Hypothalamus (tissue), 51 donors: ENCODE measurements at places on chromosomes 1 and 21.

DNA sequence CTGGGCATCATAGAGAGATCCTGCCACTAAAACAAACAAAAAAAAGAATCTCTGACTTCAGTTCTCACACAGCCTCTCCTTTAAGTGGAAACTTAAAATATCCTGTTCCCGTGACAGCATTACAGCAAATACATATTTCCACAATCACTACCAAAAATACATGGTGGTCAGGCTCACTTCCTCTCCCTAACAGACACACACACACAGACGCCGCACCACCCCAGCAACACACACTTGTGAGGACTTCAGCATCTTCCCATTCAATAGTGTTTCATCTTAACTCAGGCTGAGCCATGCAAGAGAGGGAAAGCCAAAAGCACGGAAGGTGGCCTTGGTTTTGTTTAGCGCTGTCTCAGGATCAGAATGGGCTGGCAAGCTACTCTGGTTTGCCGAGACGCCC is 21.9 kb downstream of the KIAA1614 start:
- no peak for DNase-seq

- DNase-seq: no peak
Measured at GRCh38 chr1:60791226-60791625, 291.1 kb upstream of the NFIA start.

DNA sequence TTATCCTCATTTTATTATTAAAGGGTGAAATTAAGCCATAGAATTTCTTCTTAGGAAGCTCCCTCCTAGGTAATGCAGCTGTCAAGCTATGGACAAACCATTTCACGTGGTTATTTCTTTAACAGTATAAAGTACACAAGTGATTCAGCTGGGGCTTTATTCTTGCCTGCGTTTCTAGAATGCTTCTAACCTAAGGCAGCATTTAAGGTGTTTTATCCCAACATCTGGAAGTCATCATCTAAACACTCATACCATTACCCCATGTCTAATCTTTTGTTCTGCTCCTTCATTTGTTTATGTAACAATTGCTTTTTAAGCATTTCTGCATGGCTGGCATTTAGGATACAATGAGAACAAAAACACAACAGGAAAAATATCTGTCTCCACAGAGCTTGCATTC is 829.2 kb upstream of the ADAMTS5 start:
- DNase-seq: no peak

GRCh38 chr1:36457691-36458090 is 6.5 kb downstream of the MRPS15 start:
- DNase-seq: no peak

- DNase-seq: no peak
Measured at GRCh38 chr1:207389728-207390464, 64.2 kb upstream of the CR2 start.

GRCh38 chr1:238254935-238255334 is 364.2 kb upstream of the ZP4 start:
- DNase-seq: no peak

DNA sequence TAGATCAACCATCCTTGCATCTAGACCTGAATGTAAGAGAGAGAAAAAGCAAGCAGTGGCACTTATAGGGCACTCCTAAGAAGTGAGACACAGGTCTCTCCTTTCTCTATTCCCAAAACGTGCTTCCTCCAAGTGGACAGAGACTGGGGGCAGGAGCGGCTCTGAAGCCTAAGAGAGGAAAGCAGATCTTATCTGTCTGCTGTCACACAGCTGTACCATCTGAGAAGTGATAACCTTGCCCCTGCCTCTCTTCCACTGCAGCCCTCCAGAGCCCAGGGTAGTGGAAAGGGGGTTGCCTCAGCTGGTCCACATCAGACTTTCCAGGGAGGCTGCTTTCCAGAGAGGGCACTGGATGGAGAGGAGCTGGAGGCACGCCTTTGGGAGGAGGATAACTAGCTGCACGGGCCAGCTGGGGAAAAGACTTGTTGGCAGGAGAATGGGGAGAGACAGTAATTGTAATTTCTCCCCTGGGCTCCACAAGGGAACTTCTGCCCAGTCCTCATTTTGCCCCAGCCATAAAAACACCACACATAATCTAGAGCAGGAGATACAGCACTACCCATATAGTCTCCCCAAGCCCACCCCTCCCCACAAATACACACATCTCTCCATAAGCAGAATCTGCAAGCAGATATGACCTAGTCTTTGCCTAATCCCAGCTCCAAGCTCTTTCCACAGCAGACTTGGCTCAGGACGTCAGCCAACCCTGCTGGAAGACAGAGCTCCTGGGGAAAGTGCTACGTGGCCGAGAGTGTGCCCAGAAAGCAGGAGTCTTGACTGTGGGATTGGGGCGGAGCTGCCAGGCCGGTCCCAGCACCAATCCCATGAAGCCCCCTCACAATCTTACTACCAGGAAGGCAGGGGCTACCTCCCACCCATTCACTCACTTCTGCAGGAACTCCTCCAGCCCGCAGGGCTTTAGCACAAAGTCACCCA is 31.2 kb downstream of the PIK3C2B start:
- no peak for DNase-seq

GRCh38 chr1:226287587-226287986 is 21.4 kb downstream of the LIN9 start:
- no peak for DNase-seq

GRCh38 chr1:79711001-79711431 is 704.5 kb upstream of the ADGRL4 start:
- no peak for DNase-seq

GRCh38 chr1:231636157-231636556 is 9.6 kb downstream of the DISC1 start:
- peak; percentile 38 for DNase-seq

- DNase-seq: no peak
Measured at GRCh38 chr21:42362198-42362597, 4.1 kb downstream of the TFF1 start.

DNA sequence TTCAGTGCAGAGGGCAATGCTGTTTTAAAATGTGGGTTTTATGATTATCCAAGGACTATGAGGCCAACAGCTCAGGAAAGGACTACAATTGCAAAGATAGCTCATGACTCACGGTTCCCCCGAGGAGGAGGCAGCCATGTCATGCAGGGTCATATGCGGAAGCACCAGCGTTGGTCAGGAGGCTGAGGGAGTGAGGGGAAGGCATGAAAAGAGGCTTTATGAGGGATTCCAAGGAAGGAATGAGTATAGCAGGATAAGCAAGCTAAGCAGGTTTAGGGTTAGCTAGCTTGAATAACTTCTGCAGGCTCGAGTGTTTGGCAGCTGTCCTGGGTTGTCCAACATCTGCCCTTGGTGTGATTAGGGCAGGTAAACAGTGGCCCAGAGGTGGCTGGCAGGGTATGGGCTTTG is 495.1 kb downstream of the SETD4 start:
- no peak for DNase-seq

GRCh38 chr1:232686346-232686745 is 56.4 kb upstream of the SIPA1L2 start:
- no peak for DNase-seq

GRCh38 chr1:25875154-25875855 is at the start of gene PAQR7:
Gene PAQR7 (minus strand): TSS chr1:25875708. CDS start chr1:25863839, 11,869 bp downstream.
- peak; percentile 60 for DNase-seq

GRCh38 chr1:223651291-223651991 is 14.1 kb downstream of the CAPN8 start:
- no peak for DNase-seq

GRCh38 chr21:35212393-35213127 is 163.5 kb upstream of the RUNX1 start:
- DNase-seq: no peak

GRCh38 chr1:184061396-184062003 is 10.0 kb downstream of the TSEN15 start:
- no peak for DNase-seq

GRCh38 chr1:6590046-6590445 is 10.3 kb downstream of the ZBTB48 start:
- no peak for DNase-seq

DNA sequence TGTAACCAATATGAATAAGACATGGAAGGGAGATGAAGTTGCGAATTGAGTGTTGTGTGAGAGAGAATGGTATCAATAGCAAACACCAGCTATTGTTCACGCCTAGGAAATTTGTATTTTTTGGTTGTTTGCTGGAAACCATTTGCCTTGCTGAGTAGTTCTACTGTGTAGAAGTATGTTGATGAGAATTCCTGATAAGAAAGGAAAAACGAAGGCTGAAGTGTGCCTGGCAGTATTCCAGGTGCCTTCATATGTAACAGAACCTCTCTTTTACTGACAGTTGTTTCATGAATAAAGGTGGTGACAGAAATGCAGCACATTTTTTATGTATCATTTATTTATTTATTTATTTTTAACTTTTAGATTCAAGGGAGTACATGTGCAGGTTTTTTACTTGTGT is 79.5 kb downstream of the SDCCAG8 start:
- no peak for DNase-seq

DNA sequence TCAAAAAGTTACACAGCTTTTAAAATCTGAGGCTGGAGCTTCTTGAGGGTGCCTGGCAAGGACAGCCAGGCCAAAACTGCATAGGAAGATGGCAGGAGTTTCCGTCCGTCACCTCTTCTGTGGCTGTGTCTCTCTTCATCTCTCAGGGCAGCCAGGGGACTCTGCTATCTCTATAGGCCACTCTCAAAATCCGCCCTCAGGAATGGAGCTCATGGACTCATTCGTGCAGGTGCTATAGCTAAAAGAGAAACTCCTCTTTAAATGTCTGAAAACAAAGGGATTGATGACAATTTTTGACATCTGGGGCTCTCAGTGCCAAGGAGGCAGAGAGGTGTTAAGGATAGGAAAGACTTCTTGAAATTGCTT is 27.2 kb downstream of the OVAAL start:
- no peak for DNase-seq

- DNase-seq: no peak
Measured at GRCh38 chr21:26840912-26841311, 4.3 kb downstream of the ADAMTS1 start.

- DNase-seq: no peak
Measured at GRCh38 chr1:6108937-6109614, 63.4 kb downstream of the KCNAB2 start.

DNA sequence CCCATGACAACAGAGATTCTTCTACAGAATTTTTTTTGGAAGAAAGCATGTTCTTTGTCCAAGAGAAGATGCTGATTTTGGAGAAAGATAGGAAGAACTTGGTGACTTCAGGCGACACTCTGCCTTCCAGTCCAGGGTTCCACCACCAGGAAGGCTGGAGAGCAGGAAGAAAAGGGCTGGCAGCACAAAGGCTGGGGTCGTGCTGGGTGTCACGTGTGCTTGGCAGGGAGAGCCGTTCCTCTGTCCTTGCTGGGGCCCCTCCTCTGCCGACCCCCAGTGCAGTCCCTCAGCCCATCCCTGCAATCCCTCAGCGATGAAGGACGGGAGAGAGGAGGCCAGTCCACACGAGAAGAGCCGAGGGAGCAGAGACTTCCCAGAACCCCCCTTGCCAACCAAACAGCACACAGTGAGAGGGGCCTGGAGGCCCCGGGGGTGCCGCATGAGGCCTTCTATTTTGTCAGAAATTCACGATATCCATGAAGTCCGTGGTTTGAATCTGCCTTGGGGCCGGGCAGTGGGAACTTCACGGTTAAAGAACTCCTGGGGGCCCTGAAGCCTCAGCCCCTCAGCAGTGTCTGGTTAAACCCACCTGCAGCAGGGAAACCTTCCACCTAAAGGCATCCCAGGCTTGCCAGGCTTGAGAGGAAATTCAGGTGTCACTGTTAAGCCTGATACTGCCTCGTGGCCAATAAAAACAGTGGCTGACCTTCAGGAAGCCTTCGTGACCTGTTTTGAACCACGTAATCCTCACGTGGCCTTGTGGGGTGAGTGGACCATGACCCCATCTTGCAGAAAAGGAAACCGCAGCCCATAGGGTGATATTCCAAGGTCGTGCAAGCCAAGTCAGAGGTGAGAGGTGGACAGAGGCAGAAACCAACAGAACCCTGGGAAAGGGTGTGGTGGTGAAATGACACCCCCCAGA is 3.4 kb downstream of the KRTAP10-12 start:
- no peak for DNase-seq

- DNase-seq: no peak
Measured at GRCh38 chr1:113141650-113142473, 68.9 kb downstream of the LRIG2 start.

DNA sequence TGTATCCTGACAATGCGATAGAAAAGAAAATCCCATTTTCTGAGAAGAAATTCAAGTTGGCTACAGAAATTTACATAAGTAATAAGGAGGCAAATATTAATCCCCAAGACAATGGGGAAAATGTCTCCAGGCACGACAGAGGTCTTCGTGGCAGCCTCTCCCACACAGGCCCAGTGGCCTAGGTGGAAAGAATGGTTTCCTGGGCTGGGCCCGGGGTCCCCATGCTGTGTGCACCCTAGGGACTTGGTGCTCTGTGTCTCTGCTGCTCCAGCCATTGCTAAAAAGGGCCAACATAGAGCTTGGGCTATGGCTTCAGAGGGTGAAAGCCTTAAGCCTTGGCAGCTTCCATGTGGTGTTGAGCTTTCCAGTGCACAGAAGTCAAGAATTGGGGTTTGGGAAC is 102.5 kb upstream of the LYPLAL1 start:
- DNase-seq: no peak

- no peak for DNase-seq
Measured at GRCh38 chr1:167197692-167198091, 23.0 kb upstream of the POU2F1 start.

- DNase-seq: no peak
Measured at GRCh38 chr1:99992044-99992722, 22.4 kb downstream of the SLC35A3 start.

DNA sequence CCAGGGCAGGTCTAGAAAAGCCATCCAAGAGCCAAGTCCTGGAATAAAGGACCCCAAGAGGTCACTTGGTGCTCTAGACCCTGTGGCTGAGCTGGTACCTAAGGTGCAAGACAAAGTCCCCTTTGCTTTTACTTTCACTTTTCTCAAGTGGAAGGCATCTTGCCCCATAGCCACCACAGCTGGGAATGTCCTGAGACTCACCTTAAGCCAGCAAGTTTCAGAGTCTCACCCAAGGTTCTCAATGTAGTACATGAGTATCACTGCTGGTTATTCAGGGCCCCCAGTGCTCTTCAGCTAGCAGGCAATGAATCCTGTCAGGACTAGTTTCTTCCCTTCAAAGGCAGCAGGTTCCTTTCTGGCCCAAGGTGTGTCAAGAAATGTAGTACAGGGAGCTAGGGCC is 67.5 kb downstream of the UROD start:
- DNase-seq: no peak

DNA sequence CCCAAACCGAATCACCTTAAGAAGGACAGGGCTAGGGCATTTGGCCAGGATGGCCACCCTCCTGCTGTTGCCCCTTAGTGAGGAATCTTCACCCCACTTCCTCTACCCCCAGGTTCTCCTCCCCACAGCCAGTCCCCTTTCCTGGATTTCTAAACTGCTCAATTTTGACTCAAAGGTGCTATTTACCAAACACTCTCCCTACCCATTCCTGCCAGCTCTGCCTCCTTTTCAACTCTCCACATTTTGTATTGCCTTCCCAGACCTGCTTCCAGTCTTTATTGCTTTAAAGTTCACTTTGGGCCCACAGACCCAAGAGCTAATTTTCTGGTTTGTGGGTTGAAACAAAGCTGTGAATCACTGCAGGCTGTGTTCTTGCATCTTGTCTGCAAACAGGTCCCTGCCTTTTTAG is 3.6 kb downstream of the BTG2 start:
- DNase-seq: no peak

GRCh38 chr1:55244476-55245099 is 29.4 kb upstream of the USP24 start:
- DNase-seq: no peak
